Heart left ventricle (tissue), 16 donors: ENCODE measurements at places on chromosomes 1 and 21. TPM values are rescaled to one million over a fixed set of nuclear protein-coding genes. Genes with fewer than 3 reads are reported as not detected.

GRCh38 chr1:162036163-162036562 lies 12.5 kb upstream of the OLFML2B start:
- DNase-seq: no peak

DNA sequence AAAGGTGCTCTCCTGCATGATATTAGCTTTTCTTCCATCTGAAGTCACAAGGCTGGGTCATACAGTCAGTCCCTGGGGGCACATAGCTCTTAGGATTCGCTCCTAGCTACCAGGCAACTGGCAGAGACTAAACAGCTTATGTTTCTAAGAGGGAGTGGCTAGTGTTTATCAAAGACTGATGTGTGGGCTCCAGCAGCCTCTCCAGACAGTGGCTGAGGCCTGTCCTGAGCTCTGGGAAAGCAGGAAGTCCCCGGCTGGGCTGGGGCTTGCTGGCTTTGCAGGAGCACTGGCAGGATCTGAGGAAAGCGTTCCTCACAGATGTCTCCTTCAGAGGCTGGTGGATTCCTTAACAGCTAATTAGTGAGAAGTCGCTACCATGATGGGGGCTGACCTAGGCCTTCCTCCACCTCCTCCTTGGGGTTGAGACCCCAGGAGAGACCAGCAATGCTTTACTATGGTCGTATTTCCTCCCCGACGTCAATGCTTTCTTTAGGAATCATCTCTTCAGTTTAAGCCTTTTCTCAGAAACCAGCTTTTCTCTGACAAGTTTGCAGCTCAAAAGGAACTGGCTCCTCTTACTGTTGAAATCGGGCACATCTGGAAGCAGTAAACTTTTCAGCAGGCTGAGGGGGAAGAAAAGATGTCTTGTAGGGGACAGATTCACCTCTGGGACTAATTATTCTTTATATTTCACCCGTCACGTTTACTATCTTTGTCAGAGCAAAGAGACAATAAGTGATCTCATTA lies 33.5 kb upstream of the HHAT start:
- peak; percentile 81 for DNase-seq

GRCh38 chr1:57860325-57860724 lies 436.5 kb upstream of the DAB1 start:
- DNase-seq: no peak

DNA sequence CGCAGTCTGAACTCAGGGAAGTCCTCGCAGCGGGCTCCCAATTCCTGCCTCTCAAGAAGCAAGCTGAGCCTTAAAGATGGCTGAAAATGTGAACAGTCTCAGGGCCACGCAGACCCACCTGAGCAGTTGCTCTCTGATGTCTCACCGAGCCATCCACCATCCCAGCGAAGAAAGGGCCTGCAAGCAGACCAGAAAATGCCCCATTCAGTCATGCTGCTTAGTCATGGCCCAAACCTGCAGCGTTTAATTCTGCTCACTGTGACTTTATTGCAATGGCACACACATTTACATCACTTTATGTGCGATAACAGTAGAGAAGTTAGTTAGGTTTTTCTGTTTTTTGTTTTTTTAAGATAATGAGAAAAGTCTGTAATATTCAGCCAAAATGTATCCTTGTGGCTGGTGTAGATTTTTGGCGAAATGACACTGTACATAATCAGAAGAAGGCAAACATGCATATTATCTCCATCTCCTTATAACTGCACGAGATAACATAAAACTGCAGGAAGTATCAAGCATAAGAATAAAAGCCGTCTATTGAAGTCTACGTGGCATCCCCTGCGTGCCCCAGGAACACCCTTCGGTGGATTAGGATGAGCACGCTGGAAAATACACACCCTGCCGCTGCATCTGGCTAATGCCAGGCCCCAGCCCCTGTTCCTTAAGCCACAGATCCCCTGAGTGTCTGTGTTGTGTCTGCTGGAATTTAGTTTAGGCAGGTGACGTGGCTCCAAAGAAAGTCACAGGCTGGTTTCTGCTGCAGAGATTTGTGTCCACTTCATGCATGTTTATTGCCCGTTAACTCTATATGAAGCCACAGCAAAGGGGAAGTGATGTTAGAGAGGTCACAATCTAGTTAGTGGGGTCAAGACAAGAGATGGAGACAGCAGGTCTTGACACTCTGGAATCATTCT lies 119.8 kb upstream of the IRF2BP2 start:
- DNase-seq: no peak

DNA sequence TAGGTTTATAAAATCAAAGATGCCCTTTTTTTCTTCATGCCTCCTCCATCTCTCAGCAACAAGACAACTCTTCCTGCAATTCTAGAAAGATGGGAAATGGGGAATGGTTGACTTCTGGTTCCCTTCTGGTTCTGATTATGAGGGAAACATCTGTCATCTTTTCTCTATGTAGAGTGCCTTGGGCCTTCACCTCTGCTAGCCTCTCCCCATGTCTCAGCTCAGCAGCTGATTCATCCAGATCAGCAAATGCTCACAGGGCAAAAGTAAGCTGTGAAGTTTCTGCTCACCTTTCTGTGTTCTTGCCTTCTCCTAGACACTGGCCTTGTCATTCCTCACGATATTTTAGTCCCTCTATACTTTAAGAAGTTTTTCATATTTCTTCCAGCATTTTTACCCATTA lies 17.8 kb upstream of the BECN2 start:
- no peak for DNase-seq

DNA sequence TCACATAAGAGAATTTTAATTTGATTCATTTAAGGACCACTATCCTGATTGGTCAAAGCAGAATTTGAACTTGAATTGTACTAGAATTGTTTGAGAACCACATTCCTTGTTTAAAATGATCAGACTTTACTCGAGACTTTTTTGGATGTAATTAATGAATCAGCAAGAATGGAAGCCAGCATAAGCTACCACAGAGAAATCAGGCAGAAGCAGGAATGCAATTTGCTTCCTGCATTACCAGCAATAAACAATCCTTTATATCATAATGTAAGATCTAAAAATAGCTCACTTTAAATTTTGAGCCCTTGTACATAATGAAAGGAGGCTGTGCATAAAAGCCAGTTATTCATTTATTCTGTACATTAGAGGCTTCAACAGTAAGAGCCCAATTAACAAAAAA lies 119.8 kb upstream of the BACE2 start:
- DNase-seq: no peak

GRCh38 chr1:27284425-27285273 lies 37.3 kb upstream of the TMEM222 start:
- DNase-seq: peak; percentile 89

DNA sequence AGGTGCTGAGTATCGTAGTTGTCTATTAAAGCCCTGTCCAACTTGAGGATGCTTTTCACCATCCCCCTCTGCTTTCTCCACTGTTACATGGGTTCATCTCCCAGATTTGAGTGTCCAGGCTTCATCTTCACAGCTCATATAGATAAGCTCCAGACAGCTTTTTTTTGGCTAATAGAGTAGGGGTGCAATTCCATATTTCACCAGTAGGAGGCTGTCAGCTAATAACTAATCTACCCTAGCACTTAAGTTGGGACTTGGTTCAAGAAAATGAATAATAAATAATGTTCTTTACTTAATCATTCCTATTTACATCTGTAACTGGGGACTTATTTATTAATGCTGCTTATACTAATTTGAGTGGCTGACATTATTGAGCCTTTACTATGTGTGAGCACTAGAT lies 124.5 kb downstream of the IGSF21 start:
- no peak for DNase-seq

Gene LRRC38
- not detected for total RNA-seq

Gene NMNAT1
- 24.2 TPM for total RNA-seq

Gene VN1R5
- not detected for total RNA-seq

Gene NOL9
- total RNA-seq: 16.5 TPM

Gene CGN
- total RNA-seq: not detected

Gene AMY1B
- not detected for total RNA-seq

Gene BOLA1
- total RNA-seq: 14.0 TPM

Gene ZNF648
- not detected for total RNA-seq
